Activated naive CD4-positive, alpha-beta T cell treated with anti-CD3 and anti-CD28 coated beads, Interleukin-2, amount 10 ng/mL, durations not matched to agents 5 hours and 36 hours (primary cell): ENCODE measurements at places on chromosomes 12 and 14. TPM values are rescaled to one million over a fixed set of nuclear protein-coding genes. Genes with fewer than 3 reads are reported as not detected.

SLC39A2 gene
- total RNA-seq: not detected

ZFHX2 gene
- total RNA-seq: 0.93 TPM

OR4E2 gene
- total RNA-seq: not detected

LTBP2 gene
- total RNA-seq: 0.10 TPM
